ENCODE measurements at places on chromosomes 3 and 15.

GRCh38 chr3:72976281-72976741 is 20.3 kb upstream of the PPP4R2 start:
- no peak for DNase-seq

DNA sequence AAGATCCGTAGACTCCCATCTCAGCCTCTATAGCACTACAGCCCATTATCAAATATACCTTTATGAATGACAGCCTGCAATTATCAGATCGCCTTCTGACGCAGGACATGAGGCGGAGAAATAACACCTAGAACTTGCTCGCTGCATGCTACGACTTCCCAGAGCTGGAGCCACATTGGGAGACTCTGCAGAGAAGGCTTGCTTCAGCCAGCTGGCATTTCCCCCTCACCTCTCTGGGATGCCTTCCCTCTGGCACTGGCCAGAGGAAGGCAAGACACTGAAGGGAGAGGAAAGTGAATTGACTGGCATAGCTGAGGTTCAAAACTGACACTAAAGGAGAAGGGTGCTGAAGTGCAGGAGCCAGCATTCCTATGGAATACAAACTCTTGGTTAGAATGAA is 131.7 kb downstream of the GABRB3 start:
- DNase-seq = no peak

- no peak for DNase-seq
Observed at GRCh38 chr3:114115143-114115542, 58.6 kb downstream of the QTRT2 start.

DNA sequence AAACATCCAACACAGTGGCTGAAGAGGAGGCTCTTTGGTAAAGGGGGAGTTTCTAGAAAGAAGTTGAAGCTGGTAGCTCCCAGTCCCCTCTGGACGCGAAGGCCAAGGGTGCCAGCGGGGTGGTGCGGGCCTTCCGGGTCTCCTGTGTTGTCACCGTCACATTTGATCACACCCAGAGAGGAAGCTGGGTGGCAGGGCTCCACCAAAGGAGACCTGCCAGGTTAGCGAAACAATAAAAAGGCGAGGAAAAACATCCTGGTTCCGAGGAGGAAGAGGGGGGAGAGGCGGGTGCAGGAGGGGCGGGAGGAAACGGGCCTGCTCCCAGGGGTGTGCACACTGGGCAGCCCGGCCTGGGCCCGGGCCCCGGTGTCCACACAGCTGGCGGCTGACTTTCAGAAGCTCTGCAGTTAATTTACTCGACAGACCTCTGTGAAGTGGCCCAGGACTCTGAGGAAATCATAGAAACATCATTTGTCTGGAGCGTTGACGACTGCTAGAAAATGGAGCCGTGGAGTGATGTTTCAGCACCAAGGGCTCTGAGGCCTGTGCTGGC is 12.1 kb downstream of the HEG1 start:
- DNase-seq = no peak

- DNase-seq = no peak
Observed at GRCh38 chr3:34396288-34396687, 597.9 kb downstream of the PDCD6IP start.

GRCh38 chr3:63303238-63303637 is 25.1 kb downstream of the SYNPR start:
- no peak for DNase-seq

DNA sequence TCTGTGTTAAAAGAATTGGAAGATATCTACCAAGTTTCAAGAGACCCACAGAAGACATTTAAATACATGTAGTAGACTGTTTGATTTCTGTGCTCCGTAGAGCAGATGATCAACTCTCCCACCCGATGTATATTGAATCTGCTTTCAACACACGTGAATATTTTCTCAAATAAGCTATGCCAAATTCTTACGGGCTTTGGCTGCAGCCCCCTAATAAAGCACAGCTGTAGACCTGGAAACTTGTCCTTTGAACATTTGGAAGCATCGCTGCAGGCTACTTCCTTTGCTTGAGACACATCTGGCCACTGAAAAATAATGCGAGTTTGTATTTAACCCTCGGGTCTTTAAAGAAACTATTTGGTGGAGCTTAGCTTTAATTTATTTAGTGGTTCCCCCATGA is 98.3 kb upstream of the SELENOK start:
- no peak for DNase-seq

- DNase-seq = no peak
Observed at GRCh38 chr3:119427669-119428068, 35.7 kb downstream of the TMEM39A start.

GRCh38 chr3:71504250-71505036 is 79.1 kb downstream of the FOXP1 start:
- DNase-seq = no peak

DNA sequence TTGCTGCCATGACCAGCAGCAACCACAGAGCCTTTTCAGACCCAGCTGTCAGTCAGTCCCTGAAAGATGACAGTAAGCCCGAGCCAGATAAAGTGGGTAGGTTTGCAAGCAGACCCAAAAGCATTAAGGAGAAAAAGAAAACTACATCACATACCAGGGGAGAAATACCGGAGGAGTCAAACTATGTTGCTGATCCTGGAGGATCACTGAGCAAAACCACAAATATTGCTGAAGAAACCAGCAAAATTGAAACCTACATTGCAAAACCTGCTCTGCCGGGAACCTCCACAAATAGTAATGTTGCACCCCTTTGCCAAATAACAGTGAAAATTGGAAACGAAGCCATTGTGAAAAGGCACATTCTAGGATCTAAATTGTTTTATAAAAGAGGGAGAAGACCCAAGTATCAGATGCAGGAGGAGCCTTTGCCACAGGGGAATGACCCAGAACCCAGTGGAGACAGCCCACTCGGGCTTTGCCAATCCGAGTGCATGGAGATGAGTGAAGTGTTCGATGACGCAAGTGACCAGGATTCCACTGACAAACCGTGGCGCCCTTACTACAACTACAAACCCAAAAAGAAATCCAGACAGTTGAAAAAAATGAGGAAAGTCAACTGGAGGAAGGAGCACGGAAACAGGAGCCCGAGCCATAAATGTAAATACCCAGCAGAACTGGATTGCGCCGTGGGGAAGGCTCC is 42.1 kb upstream of the RASA2 start:
- DNase-seq = no peak

GRCh38 chr3:14452740-14453710 is 50.6 kb downstream of the SLC6A6 start:
- DNase-seq = peak; percentile 91

DNA sequence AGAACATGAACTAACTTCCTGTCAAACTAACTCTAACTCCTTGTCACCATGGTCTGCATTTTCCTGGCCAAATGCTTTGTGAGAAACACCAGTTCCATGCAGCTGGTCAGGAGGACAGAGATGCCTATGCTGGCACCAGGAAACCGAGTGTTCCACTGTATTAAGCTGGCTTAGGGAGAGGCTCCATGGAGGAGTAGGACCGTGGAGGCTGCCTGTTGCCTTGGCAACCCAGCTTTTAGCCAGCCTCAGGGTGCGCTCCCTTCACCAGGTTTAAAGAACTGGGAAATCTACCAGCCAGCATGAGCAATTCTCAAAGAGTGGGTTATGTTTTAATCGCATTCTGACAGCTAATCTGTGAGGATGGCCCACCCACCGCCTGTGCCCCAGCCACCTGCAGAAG is 394.1 kb downstream of the OCA2 start:
- DNase-seq = peak; percentile 83

DNA sequence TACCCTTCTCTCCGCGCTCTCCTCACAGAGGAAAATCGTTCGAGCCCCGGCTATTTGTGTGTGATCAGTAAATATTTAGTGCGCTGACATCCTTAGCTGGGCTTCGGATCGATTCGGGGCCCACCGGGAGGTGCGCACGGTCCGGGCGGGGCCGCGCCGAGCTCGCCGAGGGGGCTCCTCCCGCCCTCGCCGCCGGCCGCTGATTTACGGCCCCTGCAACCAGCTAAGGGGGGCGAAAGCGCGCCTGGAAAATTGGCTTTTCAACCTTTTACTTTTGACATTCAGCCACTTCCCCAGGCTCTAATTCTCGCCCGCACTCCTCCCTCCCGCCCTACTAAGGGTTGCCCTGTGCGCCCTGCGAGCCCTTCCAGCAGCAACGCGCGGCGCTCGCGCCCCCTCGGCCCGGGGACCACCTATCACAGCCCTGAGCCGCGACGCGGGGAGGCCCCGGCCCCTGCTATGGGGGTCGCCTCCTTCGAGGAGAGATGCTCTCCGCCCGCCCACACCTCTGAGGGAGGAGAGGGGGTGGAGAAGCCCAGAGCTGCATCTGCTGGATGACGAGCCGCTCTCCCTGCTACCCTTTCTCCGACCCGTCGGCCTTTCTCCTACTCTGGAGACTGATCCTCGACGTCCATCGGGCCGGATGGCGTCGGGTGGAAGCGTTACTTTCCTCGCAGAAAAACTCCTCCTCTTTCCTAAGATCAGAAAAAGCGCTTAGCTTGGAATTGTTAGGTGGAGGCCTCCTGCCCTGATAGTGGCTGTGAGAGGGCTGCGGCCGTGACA is 7.8 kb upstream of the NR2F2 start:
- no peak for DNase-seq

DNA sequence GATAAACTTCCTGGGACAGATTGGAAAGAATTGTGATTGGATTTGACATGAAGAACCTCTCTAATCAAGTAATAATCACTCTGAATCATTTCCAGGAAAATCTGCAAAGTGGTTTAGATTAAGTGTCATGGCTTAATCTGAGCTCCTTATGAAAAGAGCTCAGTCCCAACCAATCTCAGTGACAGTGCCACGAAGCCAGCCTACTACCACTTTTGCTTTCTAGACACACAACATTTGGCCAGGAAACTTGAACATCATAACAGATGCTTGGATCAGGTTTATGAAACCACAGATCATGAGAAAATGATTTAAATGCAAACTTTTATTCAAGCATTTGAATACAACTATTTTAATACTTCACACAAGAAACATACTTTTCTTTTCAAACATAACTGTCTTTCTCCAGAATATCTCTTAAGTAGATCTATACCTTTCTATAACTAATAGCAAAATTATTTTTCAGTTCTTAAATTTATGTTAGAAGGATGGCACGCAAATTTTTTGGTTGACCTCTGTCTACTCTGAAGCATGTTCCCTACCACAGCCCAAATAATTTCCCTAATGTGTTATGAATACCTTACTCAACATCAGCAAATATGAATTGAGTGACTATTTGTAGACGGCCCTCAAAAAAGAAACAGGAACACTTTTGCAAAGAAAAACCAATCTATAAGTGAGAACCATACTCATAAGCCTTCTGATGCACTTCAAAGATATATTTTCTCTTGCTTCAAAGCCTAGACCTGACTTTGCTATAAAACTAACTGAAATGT is 495.0 kb upstream of the ZNF385D start:
- DNase-seq = no peak

DNA sequence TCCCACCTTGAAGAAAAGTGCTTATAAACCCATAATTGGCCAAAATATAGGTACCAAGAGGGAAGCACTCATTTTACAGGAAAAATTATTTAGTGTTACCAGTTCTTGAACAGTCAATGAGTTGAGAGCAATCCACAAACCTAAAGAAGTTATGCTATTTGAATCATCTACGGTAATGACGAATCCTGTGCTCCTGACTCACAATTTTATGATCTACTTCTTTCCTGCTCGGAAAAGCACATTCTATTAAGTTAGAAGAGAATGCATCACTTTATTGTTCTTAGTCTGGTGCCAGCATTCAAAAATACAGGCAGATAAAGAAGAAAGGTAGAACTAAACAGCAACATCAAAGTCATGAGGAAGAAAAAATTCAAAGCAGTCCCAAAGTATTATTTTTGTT is 33.2 kb downstream of the CHRM5 start:
- no peak for DNase-seq

All from putamen (tissue), 1 donor.